ENCODE measurements at places on chromosomes 3 and 15. TPM values are rescaled to one million over a fixed set of nuclear protein-coding genes. Genes with fewer than 3 reads are reported as not detected.

Gene CORO2B
- total RNA-seq, result 6.6 TPM

Gene U2SURP
- total RNA-seq, result 39.8 TPM

Gene PAK2
- 40.6 TPM for total RNA-seq

DNA sequence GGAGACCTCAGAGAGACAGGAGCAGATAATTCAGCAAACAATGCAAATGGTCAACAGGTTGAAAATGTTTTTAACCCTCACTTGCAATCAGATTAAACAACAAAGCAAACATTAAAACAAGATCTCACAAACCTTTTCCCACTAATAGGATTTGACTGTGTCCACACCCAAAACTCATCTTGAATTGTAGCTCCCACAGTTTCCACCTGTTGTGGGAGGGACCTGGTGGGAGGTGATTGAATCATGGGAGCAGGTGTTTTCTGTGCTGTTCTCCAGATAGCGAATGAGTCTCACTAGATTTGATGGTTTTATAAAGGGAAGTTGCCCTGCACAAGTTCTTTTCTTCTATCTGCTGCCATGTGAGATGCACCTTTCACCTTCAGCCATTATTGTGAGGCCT lies 1.3 kb upstream of the LYSMD4 start:
- no peak for DNase-seq

DNA sequence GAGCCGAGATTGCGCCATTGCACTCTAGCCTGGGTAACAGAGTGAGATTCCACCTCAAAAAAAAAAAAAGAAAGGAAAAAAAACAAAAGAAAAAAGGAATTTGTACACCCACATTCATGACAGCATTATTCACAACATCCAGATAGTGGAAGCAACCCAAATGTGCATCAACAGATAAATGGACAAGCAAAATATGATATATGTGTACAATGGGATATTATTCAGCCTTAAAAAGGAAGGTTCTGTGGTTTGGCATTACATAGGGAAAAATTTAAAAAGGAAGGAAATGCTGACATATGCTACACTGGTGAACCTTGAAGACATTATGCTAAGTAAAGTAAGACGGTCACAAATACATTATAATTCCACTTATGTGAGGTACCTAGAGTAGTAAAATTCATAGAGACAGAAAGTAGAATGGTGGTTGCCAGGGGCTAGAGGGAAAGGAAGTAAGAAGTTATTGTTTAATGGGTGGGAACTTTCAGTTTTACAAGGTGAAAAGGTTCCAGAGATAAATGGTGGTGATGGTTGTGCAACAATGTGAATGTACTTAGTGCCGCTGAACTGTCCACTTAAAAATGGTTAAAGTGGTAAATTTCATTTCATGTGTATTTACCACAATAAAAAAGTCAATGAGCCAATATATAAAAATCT lies 118.5 kb downstream of the MYLK start:
- DNase-seq, result no peak

GRCh38 chr3:42419563-42419962 lies 9.2 kb upstream of the LYZL4 start:
- DNase-seq, result no peak

DNA sequence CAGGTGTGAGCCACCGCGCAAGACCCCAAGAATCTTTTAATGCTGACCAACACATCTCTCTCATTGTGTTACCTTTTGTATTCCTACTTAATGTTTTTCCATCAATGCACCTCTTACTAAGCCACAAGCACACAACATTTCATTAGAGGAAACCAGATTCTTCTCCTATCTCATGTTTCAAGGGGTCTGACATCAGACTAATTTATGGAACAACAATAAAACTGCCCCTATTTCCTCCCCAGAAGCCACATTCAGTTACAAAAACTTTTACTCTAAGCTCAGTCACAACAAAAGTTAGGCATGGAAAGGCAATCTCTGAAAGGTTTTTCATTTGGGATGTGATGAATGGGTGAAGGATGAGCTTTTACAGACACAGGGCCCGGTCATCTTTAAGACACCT lies 251.8 kb downstream of the MAGI1 start:
- DNase-seq, result no peak

- DNase-seq, result no peak
Observed at GRCh38 chr15:46088486-46089445, 453.9 kb downstream of the SQOR start.

DNA sequence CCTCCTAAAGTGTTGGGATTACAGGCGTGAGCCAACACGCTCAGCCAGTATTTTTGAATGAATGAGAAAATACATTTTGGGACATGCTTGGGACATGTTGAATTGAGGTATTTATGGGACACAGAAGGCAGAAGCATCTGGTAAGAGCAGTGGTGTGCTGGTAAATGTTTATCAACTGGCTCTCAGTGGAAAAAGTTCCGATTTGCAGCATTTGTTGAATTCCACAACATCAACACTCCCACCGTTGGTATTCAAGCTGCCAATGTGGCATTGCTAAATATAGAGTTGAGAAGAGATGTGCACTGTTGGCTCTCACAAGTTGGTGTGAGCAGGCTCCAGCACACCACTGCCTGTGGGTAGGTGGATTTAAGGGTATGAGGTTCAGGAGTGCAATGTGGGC lies 35.8 kb upstream of the LRRFIP2 start:
- DNase-seq, result no peak

- no peak for DNase-seq
Observed at GRCh38 chr15:70265466-70265978, 167.8 kb upstream of the TLE3 start.

- peak; percentile 55 for DNase-seq
Observed at GRCh38 chr3:23806534-23807423, 1.0 kb downstream of the UBE2E1 start.

DNA sequence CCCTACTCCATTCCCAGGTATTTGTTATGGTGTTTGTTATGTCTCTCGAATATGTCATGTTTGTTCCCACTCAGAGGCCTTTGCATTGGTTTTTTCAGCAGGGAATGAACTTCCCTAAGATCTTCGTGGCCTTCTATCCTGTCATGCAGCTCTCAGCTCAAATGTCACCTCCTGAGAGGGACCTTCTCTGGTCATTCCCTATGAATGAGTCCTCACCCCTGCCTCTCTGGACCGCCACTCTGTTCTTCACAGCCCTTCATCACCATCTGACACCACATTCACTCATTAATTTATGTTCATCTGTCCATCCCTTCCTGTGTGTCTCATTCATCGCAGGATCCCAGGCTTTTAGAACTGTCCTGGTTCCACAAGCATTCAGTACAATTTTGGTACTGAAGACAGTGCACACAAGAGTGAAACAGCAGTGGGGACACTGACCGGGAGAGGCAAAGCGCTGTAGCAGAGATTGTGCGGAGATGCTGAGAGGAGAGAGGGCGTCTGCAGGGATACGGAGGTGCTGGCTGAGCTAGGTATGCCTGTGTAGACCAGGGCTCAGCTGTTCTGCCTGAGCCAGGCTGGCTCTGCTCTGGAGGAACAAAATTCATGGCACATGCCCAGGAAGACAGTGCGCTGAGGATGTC lies 132.3 kb downstream of the CHCHD6 start:
- no peak for DNase-seq

GRCh38 chr3:149936812-149937230 lies 33.9 kb downstream of the PFN2 start:
- peak; percentile 40 for DNase-seq

Data from Right ventricle myocardium superior (tissue), 1 donor.